Pulmonary artery endothelial cell (primary cell): ENCODE measurements at places on chromosomes 5 and 9.

DNA sequence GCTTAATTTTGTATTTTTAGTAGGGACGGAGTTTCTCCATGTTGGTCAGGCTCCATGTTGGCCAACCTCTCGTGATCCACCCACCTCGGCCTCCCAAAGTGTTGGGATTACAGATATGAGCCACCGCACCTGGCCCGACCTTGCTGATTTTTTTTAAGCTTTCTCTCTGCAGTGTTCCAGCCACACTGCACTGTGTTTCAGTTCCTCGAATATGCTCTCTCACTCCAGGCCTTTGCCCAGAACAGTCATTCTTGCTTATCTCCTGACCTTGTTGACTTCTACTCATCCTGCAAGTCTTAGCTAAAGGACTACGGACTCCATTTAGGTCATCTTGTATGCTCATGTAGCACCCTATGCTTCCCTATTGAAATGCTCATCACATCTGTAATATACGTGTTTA is 3.3 kb downstream of the SNAPC3 start:
- DNase-seq: no peak

DNA sequence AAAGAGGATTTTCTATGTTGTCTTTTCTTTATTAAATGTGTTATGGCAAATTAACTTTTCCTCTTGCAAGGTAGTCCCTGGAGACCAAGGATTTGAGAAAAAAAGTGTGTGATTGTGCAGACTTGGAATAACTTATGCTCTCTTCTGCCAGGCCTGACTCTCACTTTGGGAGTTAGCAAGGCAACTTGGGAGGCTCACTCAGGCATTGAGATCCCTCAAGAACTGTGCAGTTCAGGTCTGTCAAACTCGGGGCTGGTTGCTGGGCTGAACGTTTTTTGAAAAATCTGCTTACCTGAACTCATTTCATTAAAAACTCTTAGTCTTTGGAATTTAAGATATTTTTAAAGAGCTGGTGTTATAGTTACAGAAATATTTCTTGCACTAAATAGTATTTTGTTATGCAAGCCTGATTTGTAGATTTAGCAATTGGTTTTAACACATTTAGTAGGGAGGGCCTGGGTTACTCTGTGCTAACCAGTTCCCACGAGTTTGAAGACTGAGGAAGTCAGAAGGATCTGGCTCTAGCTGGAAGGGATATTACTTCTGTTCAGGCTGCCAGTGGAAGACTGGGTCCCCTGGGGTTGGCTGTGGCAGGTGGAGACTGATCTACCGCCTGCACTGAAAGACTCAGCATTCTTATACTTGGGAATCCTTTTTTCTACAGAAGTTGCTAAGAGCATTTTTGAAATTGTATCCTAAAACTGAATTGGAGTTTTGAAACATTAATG is 150.4 kb upstream of the PCSK5 start:
- DNase-seq: no peak

- DNase-seq: no peak
These were observed 11.3 kb downstream of the IL4 start for GRCh38 chr5:132684922-132685720.

DNA sequence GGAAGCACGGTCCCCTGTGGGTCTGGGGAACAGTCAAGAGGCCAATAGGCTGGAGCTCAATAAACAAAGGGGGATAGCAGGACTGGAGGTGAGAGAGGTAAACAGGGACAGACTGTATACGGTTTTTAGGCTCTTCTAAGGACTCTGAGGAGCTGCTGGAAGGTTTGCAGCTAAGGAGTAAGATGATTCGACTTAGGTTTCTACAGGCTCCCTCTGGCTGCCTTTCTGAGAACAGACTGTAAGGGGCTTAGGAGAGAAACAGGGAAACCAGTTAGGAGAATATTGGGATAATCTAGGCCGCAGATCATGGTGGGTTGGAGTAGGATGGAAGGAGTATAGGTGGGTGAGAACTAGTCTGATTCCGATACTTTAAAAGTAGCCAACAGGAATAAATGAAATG is 10.4 kb downstream of the CDK5RAP2 start:
- no peak for DNase-seq

GRCh38 chr5:136228136-136228757 is 35.3 kb upstream of the SMIM32 start:
- no peak for DNase-seq

GRCh38 chr5:107365320-107366109 is 305.2 kb downstream of the EFNA5 start:
- DNase-seq: no peak

GRCh38 chr5:56501781-56502557 is 268.8 kb upstream of the ANKRD55 start:
- DNase-seq: no peak

- no peak for DNase-seq
These were observed 37.8 kb downstream of the MRRF start for GRCh38 chr9:122302237-122303093.

DNA sequence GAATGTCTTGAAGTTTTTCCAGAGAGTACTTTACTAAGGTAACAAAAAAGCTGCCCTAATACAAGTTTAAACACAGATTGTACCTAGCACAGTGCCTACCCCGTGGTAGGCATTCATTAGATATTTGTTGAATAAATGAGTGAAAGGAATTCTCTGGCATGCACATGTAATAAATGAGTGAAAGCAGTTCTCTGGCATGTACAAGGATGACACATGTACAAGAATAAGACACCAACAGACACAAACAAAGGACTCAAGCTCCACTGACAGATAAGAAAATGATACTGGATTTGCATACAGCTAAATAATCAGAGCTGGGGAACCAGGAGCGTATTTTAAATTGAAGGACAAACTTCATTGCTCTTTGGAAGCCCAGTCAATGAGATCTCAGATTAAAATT is 535.8 kb downstream of the EFNA5 start:
- DNase-seq: no peak

DNA sequence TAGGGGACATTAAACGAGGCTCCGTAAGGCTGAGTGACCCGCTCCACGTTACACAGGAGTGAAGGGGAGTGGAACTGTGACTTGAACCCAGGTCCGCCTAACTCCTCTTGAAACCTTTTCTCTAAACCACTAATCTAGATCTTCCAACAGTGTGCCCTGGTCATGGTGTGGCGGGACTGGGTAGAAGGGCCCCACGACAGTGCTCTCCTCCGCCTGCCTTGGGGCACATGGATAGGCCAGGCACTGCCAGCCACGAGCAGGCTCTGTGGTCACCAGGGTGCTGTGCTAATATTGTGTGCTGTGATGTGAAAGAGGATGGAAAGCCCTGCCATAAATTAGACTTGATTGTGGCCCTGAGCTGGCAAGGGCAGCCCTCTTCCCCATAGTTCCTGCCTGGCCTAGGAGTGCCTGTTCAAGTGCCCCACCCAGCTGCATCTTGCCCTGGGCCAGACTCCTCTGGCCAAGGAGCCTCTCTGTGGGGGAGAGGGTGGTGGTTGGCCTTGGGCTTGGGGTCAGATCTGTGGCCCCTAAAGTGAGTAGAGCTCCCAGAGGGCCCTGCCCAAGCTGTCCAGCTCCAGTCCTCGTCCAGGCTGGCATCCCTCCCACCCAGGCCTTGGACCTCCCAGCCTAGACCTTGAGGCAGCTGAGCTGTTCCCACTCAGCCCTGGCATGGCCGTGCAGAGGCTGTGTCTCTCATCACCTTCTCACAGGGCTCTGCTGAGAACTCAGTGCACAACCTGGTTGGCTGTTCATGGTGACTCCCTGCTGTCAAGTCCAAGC is 67.8 kb upstream of the TBC1D2 start:
- DNase-seq: no peak

- no peak for DNase-seq
These were observed 13.1 kb upstream of the ERCC6L2 start for GRCh38 chr9:95862343-95862742.

DNA sequence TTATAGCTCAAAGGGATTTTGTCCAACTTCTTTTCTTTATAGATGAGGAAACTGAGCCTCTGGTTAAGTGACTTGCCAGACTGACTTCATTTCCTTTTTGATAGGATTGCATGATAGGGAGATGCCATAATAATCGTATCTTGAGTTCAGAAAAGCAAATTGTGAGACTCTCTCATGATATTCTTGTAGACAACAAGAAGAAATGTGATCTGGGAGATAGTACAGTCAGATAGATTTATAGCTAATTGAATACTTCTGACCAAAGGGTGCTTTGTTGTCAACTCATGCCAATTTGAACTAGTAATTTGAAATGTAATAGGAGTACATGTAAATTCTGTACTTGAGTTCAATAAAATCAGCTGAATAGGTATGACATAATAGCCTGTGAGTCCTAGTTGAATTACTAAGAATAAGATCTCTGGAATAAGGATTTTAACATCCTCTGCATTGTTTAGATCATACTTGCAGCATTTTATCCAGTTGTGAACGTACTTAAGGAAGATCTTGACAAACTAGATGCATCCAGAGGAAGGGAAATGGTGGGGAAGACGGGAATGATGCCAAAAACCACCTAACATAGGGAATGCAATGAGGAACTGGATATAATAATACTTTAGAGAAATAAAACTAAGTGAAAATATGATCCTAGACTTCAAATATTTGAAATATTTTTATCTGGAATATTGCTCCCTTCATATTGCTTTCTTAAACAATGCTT is 25.5 kb downstream of the CWC27 start:
- no peak for DNase-seq

DNA sequence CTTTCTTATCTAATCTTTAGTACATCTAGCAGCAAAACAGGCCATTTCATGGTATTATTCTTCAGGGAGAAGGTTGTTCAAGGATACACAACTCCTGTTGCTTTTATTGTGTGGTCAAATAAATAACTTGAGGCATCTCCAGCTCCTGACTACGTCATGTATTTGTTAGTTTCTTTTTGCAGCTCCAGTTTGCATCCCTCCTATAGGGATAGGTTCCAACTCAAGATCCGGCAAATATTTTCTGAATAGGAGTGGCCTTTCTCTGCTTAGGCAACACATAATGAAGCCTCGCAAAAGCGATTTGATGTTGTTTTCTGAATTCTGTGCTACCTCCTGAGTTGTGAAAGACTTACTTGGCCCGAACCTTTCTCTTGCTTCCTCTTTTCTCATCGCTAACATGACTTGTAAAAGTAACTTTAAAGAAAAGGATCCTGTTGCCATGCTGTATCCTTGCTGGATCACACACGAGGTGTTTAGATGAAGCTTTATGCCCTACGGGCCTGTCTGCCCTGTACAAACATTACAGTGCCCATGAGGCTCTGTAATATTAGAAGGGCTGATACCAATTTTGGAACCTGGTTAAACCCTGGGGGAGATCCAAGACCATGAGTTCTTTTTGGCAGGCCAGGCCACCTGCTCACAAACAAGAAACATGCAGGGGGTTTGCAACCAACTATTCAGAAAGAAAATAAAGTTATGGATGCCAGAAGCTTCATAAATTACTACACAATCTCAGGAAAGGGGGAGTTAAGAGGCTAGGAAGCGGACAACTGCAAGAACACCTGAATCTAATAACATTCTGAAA is 149.8 kb upstream of the FGF10 start:
- DNase-seq: no peak

DNA sequence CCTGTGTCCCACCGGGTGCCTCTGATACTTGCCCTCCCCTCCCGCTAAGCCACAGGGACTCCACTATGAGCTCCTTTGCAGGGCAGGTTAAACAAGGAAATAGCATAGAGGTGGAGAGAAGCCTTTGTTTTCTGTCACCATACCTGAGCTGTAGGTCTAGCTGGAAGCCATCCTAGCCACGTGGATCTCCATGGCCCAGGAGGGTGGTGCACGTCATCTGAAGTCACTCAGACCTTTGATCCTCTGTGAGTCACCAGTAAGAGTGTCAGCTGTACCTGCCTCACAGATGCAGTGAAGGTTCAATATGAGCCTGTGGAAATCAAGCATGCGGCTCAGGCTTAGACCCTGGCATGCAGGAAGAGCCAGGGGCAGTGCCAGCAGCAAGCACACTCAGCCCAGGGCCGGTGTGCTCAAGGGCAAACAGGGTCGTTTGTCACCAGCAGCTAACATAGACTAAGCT is 55.1 kb downstream of the ASS1 start:
- no peak for DNase-seq

DNA sequence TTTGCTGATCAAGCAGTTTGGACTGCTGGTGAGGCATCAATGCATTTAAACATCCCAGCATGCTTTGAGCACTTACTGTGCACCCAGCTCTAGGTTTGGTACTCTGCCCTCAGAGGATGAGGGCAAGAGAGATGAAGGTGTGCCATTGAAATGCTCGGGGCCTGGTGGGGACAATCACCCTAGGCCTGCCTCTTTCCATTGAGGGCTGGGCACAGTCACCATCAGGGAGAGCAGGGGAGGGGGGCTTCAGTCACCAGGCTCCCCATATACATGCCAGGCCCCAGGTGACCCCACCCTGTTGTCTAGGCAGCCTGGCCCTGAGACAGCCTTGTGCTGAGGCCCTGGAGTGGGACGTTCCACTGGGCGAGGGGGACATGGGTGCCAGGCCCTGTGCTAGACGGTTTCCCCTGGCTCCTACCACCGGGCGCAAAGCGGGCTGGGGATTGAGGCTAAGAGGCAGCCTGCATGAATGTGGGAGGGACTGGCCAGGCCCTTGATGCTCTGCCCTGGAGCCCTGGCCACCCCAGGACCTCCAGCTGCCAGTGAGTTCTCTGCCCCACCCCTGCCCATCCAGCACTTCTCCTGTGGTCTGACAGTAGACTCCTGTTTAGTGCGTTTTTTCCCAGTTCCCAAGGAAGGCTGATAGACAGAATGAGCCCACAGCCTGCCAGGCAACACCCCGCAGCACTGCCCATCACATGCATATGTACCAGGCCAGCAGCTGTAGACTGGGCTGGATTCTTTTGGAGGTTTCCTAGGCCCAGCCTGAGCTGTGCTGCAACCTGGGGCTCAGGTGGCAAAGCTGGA is 18.9 kb downstream of the TCF7 start:
- no peak for DNase-seq

GRCh38 chr5:166166071-166166470 is 2125.4 kb upstream of the WWC1 start:
- no peak for DNase-seq

GRCh38 chr5:125251703-125252102 is 505.3 kb upstream of the ZNF608 start:
- no peak for DNase-seq

- no peak for DNase-seq
These were observed 20.1 kb downstream of the ZNF462 start for GRCh38 chr9:106883030-106883429.

GRCh38 chr5:36145311-36145710 is 6.4 kb downstream of the LMBRD2 start:
- no peak for DNase-seq

GRCh38 chr9:10706788-10707187 is 94.0 kb upstream of the PTPRD start:
- no peak for DNase-seq

GRCh38 chr5:1245905-1246576 is 20.9 kb downstream of the SLC6A18 start:
- no peak for DNase-seq

DNA sequence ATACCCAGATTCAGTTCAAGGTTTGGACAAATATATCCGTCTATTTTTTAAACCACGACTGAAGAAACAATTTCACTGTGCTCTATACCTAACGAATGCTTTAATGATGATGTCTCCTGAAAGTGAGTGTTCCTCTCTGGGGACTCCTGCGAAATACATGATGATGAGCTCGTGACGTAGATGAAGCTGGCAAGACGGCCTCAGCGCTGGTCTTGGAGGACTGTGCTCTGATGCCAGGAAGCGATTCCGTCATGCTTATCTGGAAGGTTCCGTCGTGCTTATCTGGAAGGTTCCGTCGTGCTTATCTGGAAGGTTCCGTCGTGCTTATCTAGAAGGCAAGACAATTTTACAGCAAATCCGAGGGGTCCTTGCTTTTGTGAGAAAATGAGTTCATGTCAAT is 250.8 kb upstream of the IRX2 start:
- DNase-seq: no peak
